ENCODE measurements at places on chromosomes 5 and 9.

- DNase-seq, result no peak
Observed at GRCh38 chr9:78605041-78606000, 308.4 kb downstream of the PSAT1 start.

DNA sequence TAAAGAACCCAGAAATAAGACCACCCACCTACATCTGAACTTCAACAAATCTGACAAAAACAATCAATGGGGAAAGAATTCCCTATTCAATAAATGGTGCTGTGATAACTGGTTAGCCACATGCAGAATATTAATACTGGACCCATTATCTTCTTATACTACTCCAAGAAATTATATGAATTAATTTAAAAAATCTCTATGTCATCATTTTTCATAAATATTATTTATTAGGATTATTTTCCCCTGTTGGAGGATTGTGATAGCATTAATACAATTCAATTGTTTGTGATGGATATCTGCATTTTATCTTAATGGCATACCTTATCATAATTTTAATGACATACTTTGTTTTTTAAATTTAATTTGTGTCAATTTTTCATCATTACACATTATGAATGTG lies 682.2 kb upstream of the CTNND2 start:
- no peak for DNase-seq

DNA sequence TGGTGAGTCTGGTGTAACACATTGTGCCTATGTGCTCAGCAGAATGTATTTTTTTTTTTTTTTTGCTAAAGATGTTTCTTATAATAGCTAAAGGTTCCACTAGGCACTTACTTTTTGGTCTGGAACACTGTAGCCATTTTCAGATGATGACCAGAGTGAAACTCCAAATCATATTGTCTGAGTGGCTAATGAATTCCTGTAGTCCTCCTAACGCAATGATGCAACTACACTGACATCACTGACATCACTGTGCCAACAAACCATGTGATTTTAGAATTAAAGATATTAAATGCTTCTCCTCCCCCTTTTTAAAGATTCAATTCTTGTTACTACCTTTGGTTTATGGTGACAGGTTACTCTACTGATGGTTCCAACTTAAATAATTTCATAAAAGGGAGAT lies 28.8 kb downstream of the JAKMIP2 start:
- no peak for DNase-seq

DNA sequence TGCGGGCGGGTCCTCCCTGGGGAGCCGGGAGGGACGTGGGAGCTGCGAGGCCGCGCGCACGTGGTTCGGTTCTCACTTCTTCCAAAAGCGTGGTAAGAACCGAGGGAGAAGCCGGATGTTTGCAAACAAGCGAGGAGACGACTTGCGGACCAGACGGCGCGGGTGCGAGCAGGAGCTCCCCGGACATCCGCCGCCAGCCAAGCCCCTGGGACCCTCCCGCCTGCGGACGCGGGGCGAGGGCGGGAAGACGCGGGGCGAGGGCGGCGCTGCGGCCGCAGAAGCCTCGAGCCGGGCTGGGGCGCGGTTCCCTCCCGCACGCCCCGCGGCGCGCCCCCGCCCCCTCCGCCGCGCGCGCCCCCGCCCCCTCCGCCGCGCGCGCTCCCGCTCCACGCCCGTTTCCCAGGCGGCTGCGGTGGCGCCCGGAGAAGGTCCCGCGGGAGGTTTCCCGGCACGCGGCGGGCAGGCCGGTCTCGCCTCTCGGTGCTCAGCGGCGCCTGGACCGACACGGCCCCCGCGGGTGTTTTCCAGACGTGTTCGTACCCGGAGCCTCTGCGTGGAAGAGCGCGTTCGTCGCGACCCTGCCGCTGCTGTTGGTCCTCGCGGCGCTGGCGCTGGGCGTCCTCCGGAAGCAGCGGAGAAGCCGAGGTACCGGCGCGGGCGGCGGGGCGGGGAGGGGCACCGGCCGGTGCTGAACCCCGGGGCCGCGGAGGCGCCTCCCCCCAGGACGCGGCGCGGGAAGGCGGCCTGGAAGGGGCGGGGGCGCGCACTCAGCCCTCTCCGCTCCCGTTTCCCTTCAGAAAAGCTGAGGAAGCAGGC lies 12.8 kb downstream of the BTNL9 start:
- no peak for DNase-seq

GRCh38 chr9:4538621-4539020 lies 48.4 kb downstream of the SLC1A1 start:
- DNase-seq, result no peak

DNA sequence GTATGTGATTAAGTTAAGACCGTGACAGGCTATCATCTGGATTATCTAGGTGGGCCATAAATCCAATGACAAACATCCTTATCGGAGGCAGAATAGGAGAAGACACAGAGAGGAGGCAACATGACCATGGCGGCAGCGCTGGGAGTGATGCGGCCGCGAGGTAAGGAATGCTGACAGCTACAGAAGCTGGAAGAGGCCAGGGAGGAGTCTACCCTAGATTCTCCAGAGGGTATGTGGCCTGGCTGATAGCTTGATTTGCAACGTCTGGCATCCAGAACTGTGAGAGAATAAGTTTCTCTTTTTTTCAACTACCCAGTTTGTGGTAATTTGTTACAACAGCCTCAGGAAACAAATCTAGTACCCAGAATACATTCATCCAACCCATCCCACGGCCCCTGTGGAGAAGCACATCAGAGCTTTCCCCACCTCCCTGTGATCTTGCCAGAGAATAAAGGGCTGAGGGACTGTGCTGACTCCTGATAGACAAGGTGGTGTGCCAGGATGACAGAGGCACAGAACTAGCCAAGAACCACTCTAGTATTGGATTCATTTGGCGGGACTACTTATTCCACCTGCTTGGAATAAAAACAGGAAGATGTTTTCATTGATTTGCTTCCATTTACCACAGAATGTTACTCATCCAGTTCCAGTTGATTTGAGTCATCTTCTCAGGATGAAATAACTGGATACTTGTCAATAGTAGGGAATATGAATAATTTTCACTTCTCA lies 187.4 kb downstream of the MAN2A1 start:
- no peak for DNase-seq

DNA sequence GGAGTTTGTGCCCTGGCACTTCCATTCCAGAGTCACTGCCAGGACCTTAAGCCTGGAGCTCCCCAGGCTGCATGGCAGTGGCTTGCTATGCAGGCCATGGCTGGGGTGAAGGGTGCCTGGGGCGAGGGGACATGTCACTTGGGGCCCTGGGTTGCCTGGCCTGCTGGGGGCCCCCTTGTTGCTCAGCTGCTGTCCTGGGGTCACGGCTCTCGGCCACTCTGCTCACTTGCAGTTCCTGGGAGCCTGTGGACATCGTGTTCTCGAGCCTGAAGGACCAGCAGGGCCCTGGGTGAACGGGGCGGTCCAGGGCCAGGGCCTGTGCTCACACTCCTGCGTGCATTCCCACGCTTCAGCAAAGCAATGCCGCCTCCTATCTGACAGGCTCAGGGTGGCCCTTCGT lies 14.5 kb upstream of the SLC2A6 start:
- no peak for DNase-seq

DNA sequence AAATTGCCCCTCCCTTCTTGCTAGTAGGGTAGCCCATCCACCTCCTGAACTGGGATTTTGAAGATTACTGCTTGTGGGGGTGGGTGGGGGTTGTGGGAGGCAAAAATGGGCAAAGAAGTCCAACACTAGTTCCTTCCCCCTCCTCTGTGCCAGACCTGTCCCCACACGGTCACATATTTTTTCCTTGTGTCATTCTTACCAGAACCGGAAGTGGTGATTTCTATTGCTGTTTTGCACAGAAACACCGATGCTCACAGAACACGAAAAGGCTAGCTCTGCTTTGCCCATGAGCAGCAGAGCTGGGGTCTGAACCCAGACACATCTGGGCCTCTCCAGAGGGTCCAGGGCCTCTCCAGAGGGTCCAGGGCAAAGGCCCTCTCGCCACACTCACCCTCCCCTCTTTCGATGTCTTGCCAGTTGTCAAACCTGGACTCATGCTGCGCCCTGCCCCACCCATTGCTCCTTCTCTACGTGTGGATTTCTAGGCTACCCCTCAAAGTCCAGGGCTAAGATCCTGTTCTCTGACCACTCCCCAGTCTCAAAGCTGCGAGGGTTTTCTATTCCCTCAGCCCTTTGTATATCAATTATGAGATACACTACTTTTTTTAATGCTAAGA lies 264.4 kb upstream of the MSX2 start:
- no peak for DNase-seq

GRCh38 chr9:14030375-14031059 lies 283.4 kb downstream of the NFIB start:
- DNase-seq, result peak; percentile 89

DNA sequence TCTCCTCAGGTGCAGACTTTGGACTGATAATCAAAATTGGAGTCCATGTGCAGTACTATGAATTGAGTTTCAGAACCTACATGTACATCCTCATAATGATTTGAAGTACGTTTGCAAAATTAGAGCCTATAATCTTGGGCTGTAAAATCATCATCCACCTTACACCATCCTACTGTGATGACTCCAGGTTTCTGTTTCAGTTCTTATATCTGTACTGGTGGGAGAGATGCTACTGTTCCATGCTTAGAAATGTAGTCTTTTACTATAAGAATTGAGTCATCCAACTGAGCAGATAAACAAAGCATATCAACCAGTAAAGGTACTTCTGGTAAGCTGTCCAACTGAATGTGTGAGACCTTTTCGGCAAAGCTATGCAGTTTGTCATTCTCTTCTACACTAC lies 586.3 kb upstream of the FAM174A start:
- no peak for DNase-seq

DNA sequence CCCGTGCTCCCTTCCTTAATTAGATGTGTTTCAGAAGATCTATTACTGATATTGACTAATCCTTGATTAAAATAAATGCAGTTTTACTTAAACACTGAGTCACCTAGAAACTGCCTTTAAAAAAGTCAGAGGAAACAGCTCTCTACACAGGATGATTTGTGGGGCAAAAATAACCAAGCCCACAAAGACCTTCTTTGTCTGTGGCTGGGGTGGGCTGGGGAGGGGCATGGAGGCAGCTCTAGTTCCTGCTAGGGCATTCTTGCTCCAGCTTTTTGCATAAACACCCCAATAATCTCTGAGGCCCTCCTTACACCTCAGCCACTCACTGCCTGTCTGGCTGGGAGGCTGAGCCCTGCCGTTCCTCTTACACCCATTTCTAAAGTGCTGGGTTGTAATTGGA lies 227.6 kb upstream of the DAP start:
- no peak for DNase-seq

DNA sequence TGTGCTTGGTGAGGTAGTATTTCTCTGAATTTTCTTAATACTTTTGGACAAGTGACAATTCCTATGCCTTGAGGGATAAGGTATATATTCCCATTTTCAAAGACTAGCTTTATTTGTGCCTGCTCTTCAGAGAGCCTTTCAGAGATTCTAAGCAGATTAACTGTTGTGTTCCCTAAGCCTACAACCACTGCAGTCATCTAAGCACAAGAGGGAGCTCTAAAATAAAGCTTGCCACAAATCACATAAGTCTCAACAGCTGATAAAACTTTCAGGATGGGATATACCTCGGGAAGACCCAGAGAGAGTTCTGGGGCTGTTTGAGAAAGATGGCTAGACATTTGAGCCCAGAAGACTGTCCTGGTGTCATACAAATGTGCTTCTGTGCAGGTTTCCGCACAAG lies 157.3 kb downstream of the CYLC2 start:
- DNase-seq, result no peak

DNA sequence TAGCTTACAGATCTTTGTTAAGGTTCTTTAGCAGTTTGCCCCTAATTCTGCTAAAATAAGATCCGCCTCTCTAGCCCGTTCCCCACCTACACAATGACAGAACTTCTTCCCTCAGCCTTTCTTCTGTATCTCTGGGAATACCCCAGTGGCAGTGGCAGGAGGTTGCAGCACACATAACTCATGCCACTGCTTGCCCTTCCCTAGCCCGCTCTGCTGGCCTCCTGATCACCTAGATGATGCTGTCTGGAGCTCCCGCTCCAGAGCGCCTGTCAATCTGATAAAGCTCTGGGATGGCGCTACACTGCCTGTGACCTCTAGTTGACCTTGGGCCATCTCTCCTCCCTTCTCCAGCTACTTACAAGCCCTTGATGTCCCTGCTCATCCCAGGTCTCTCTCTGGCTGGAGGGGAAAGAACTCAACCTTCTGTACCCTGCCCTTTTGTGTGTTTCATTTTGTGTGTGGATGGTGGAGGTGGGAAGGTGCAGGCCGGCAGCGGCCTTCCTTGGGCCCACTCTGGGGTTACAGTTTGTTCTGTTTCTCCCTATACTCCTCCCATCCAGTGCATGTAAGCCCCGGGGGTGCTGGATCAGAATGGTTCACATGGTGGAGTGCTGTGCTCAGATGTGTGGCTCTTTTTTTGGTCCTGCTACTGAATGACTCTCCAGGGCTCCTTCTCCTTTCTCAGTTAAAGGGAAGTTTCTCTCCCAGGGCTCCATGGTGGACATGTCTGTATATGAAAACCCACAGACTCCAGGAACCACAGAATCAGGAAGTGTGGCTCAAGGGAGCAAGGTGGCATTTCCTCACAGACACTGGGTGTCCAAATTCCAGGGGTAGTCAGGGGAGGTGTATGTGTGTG lies 29.1 kb downstream of the MTX3 start:
- DNase-seq, result no peak

DNA sequence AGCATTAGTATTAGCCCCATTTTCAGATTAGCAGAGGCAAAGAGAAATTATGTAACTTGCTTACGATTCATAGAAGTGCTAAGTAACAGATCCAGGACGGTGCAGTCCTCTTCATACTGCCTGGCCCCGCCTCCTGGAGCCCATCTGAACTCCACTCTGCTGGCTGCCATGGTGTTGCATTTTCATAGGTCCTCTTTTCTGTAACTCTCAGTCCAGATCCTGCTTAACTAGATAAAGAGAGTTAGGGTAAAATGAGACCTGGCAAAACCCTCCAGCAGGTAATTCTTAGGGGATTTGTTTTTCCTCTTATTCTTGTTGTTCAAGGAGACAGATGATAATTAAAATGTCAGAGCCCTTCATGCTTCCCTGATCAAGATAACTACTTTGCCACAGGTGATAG lies 135.1 kb upstream of the EFNA5 start:
- DNase-seq, result peak; percentile 84

- DNase-seq, result no peak
Observed at GRCh38 chr9:36193023-36193422, 2.3 kb downstream of the CLTA start.

GRCh38 chr9:111501005-111501562 lies 16.9 kb upstream of the ECPAS start:
- DNase-seq, result no peak

GRCh38 chr5:138706655-138707480 lies 46.4 kb upstream of the CTNNA1 start:
- DNase-seq, result no peak

DNA sequence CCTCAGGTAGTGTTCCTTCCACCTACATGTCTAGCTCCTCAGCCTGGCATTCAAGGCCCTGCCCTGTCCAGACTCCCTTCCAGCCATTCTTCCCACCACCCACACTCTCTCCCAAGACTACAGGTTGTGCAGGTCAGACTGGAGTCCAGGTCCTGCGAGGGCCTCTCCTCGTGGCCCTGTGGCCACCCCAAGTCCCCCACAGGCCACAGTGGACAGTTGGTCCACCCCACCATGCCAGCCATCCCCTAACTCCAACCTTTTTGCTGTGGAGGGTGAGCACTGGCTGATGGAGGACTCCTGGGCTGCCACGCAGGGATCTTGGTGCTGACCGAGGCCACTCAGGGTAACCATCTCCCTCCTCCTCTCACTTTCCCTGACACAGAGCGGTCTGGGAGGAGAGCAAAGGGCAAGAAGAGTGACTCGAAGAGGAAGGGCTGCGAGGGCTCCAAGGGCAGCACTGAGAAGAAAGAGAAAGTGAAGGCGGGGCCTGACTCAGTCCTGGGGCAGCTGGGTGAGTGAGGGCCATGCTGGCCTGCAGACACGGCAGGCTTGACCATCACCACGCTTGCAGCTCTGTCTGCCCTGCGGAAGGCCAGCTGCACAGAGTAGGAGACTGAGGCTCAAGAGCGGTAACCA lies 51.0 kb downstream of the JADE2 start:
- no peak for DNase-seq
